ENCODE measurements at places on chromosomes 6 and 20.

GRCh38 chr20:23308908-23309307, 41.7 kb upstream of the NXT1 start:
- no peak for DNase-seq

GRCh38 chr6:105746130-105746505, 340.0 kb upstream of the PRDM1 start:
- no peak for DNase-seq

- DNase-seq = peak; percentile 7
Measured at GRCh38 chr20:12966468-12967085, 42.2 kb upstream of the SPTLC3 start.

- no peak for DNase-seq
Measured at GRCh38 chr6:41650120-41650519, 11.9 kb downstream of the MDFI start.

DNA sequence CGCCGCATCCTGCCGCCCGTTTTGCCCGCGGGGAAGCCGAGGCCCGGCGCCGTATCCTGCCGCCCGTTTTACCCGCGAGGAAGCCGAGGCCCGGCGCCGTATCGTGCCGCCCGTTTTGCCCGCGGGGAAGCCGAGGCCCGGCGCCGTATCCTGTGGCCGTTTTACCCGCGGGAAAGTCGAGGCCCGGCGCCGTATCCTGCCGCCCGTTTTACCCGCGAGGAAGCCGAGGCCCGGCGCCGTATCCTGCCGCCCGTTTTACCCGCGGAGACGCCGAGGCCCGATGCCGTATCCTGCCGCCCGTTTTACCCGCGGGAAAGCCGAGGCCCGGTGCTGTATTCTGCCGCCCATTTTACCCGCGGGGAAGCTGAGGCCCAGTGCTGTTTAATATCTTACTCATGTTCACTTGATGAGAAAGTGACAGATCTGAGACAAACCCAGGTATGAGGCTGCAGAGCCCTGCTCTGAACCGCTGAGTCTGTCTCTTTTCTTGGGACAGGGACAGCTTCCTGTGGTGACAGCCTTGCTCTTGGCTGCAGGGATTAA, 129.4 kb downstream of the CDH26 start:
- no peak for DNase-seq

DNA sequence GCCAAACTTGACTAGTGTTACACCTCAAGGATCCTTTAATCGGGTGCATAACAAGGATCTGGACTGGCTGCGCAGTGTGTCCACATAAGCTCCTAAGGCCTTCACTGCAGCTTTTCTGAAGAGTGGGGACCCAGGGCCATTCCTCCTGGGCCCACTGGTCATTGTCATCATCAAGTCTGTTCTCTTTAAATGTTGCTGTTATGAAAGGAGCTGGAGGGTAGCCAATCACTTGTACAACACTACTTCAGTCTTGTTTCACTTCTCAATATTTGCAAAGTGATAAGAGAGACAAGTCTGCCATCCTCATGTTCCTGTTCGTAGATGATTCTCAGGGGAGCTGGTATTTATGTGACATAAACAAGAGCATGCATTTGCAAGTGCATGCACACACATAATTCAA, 149.8 kb downstream of the SYNDIG1 start:
- no peak for DNase-seq

DNA sequence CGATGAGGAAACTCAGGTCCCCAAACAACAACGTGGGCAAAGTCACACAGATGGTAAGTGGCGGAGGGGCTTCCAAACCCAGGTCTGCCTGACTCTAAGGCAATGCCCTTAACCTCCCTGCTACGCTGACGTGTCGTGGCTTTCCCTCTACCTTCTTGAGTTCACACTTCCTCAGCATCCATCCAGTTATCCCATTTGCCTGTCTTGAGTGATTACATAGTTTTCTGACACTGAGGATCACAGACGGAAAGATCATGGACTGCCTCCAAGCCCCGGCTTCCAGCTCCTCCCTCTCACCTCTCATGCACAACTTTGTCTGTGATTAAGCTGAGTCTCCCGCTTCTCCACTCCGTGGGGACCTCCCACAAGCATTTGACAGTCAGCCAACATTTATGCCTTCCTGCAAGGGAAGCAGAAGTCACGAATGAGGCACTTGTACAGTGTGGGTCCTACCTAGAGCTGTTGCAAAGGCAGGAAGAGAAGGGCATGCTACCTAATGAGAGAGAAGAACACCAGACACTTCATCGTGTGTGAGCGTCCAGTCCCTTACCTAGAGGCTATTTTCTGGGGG, 33.8 kb downstream of the TBC1D7 start:
- no peak for DNase-seq

GRCh38 chr20:53678990-53679596, 85.5 kb upstream of the ZNF217 start:
- no peak for DNase-seq

DNA sequence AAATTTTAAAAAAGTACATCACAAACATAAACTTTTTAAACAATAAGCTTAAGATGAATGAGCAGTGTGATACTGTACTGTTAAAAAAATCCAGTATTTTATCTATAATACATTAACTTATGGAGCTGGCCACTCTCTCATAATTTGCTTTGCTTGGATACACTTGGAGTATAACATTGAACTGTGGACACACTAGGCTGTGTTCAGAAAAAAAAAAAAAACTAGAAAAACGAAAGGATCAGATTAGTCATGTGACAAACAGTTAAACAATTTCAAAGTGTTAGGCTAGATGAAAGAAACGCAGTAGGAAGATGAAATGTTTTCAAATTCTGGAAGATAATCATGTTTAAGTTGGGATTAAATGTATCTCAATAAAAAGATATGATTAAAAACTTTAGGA, 220.0 kb downstream of the GRIK2 start:
- no peak for DNase-seq

DNA sequence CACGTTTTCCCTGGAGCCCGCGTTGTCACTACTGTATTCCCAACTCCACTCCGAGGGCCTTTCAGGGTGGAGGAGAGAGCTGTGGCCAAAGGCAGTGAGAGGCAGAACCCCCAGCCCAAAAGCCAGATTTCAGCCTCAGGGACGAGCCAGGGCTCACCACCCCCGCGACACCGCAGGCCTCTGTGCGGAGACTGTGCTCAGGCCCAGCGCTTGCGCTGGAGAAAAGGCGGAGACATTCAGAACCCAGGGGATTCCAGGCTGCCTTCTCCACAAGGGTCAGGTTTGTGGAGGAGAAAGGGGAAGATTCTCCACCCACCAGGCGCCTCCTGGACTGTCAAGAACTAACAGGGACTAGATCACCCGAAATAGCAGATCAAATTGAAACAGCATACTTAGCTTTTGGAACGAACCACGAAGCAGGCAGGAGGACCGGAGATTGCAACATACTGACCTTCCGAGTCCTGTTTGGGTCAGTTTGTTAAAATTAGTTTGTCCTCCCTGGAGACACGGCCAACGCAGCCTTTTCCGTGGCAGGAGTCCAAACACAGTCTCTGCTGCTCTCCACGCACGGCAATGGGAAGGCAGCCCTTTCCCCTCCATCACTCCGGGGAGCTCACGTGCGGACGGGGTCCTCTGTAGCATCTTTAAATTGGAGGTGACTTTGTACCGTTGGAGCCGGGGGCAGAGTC, 14.4 kb downstream of the DLL1 start:
- no peak for DNase-seq

- no peak for DNase-seq
Measured at GRCh38 chr6:40274058-40274457, 313.1 kb downstream of the LRFN2 start.

DNA sequence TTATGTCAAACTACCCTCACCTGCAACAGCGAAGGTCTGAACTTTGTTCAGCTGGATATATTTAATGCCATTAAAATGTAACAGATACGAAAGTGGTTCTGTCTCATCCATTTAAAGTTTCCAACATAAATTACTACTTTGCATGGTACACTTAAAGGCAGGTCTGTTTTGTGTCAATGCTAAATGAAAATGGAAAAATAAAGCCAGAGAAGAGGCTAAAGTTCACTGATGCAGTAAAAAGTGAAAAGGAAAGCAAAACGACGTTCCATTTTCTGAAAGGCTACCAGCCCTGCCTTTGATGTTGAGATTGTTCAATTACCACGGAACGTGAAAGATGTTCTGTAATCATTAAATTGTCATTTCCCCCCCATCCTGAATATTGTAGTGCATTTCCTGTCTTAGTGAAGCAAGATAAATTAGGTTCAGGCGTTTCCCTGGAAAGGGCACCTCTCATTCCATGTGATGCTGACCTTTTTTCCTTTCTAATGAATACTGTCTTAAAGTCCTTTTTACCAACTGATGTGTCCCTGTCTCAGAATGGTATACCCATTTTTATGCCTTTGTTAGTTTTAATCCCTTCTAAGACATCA, 334.7 kb upstream of the JAG1 start:
- no peak for DNase-seq

DNA sequence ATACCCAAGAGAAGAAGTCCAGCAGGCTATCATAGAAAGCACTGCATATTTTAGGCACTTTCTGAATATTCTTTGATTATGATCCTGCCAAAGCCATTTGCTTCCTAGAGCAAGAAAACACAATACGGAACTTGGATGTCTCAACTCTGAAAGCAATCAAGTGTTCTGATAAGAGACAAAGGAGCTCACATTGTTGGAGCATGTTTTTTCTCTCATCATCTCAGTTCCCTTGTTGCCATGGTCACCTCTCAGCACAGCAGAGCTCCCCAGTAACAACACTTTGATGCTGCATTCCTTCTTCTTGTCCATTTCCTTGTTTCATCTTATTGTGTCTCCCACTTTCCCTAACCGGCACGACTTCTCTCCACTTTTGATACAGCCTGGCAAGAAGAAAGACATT, 168.7 kb upstream of the FUT9 start:
- no peak for DNase-seq

DNA sequence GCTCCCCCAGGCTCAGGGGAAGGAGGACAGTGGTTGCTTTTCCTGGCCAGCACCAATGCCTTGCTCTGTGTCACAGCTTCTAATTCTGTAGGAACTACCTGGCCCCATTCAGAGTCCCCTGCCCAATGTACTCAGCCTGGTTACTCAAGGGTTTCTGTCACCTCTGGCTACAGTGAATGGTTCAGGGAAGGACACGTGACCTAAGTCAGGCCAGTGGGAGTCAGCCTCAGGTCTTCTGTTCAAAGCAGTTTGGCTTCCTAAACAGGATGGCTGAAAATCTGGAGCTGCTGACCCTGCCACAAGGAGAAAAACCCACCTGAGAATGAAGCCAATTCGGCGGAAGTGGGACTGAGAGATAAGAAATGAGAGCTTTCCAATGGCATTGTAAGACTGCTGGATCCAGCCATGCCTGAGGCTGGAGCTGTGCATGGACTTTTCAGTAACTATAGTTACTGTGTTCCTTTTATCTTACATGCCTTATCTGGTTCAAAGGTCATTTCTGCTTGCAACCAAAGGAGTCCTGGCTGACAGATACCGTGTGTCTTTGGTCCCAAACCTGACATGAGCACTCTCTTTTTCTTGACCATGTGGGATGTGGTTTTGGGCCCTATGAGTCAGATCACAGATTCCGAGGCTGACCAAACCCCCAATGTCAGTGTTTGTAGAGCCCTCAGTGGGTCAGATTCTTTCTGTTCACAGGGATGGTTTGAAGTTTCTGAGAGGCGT, 104.3 kb downstream of the SULF2 start:
- DNase-seq = peak; percentile 45

GRCh38 chr6:125596020-125596419, 153.4 kb upstream of the HEY2 start:
- DNase-seq = no peak

DNA sequence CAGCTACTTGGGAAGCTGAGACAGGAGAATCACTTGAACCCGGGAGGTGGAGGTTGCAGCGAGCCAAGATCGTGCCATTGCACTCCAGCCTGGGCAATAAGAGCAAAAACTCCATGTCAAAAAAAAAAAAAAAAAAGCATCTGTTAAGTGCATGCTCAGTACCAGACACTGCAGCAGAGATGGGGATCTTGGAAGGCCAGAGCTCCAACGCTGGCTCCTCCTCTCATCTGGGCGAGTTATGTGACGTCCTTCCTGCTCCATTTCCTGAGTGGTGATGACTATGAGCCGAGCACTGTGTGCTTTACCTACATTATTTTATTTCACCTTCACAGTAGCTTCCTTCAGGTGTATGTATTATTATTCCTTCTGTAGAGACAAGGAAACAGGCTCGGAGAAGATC, 38.5 kb upstream of the CDH22 start:
- no peak for DNase-seq

GRCh38 chr6:12578097-12578496, 138.5 kb upstream of the PHACTR1 start:
- no peak for DNase-seq

- DNase-seq = no peak
Measured at GRCh38 chr6:118410001-118410400, 138.1 kb upstream of the PLN start.

DNA sequence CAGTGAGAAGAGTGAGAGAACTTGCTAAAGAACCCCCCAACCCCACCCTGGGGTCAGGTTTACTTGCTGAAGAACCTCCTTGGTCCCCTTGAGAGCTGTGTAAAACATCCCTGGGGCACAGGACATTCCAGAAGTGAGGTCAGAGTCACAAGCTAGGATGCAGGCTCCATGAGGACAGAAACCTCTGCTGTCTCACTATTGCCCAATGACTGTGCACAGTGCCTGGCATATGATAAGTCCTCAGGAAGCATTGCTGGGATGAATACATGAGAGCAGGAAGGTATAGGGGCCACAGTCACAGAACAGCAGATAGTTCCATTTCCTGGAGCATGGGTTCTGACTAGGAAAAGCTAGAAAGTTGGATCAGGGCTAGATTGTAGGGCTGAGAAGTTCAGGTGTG, 18.4 kb downstream of the NT5E start:
- no peak for DNase-seq

GRCh38 chr6:167684276-167685104, 142.2 kb upstream of the AFDN start:
- no peak for DNase-seq

- DNase-seq = no peak
Measured at GRCh38 chr6:12147557-12148316, 135.6 kb downstream of the HIVEP1 start.

DNA sequence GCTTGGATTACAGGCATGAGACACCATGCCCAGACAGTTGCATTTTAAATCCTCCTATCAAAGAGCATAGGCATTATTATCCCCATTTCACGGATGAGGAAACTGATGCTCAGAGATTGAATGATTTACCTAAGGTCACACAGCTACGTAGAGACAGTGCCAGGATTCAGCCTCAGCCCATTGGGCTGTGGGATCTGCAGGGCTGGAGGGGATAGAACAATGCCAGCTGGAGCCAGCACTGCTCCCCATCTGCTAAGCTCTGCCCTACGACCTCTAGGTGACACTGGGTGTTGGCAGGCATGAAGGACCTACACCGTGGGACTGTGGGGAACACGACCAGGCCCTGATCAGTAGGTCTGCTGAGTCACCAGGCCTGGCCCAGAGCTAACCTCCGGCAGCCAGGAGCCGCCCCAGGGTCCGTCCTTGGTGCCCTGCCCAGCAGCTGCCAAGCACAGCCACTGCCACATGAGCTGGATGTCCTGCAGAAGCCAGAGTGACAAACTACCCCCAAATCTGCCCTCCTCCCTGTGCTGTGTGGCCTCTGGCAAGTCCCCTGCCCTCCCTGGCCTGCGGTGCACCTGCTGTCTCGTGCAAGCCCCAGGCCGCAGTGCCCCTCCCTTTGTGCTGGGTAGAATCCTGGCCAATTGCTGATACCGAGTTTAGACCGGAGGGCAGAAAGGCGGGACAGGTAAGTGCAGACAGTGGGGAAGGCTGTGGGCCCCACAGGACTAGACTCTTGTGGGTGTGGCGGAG, 47.6 kb upstream of the PTGIS start:
- DNase-seq = peak; percentile 34

- no peak for DNase-seq
Measured at GRCh38 chr6:154428897-154429296, 72.3 kb upstream of the IPCEF1 start.
